WERI-Rb-1 (cell line): ENCODE measurements at places on chromosomes 7 and 10.

- DNase-seq, result no peak
These were observed 71.7 kb downstream of the LYZL2 start for GRCh38 chr10:30557884-30558283.

DNA sequence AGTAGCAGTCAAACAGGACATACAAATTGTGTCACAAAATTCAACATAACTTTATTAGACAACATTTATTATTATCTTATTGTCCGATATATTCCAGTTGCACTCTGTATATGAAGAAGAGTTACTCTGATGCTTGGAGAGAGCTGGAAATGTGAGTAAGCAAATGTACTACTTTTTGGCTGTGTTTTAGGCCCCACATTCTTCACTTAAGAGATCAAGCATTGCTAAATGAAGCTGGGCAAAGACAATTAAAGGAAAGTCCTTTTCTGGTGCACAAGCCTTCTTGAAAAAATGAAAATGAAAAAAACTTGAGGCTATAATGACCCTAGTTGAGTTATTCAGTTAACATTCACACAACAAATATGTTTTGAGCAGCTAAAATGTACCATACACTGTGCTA, 26.1 kb downstream of the MYPN start:
- DNase-seq, result no peak

DNA sequence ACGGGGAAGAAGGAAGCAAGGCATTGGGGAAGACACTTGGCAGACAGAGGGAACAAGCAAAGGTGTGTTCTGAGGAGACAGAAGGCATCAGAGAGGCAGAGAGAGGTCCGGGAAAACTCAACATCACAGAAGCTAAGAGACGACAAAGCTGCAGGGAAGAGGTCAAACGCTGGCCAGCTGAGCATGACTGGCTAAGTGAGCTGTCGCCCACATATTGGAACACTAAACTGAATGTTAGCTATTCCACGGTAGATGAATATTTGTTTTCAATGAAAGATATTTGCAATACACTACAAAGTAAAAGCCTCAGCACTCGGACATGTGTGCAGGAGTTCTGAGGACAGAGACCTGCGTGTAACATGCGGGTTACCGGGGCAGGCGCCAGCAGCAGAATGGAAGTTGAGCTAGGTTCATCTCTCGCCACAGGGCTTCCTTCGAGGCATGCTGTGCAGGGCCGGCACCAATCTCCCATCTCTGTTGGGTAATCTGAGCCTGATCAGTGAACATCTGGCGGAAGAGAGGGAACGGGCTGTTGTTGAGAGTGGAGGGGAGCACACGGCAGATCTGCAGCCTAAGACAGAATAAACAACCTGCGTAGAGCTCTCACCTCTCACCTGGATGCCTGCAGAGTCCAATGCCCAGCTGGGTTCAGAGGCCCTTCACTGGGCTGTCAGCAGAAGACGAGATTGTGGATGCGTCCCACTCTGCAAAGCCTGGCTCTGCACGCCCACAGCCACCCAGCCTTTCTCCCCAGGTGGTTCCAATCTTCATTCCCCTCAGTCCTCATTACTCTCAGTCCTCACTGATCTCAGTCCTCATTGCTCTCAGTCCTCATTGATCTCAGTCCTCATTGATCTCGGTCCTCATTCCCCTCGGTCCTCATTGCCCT, 35.9 kb downstream of the INSIG1 start:
- DNase-seq, result no peak

DNA sequence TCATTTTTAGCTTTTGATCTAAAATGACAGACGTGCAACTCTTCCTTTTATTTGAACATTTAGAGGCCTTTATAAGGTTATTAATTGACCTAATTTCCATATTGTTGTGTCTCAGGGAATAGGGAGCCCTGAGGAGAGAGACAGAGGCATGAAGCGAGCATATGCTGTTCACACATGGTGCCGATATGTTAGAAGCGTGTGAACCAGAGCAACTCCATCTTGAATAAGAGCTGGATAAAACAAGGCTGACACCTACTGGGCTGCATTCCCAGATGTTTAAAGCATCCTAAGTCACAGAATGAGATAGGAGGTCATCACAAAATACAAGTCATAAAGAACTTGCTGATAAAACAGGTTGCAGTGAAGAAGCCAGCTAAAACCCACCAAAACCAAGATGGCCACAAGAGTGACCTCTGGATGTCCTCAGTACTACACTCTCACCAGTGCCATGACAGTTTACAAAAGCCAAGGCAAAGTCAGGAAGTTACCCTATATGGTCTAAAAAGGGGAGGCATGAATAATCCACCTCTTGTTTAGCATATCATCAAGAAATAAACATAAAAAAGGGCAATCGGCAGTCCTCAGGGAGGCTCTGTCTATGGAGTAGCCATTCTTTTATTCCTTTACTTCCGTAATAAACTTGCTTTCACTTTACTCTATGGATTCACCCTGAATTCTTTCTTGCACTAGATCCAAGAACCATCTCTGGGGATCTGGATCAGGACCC, 80.1 kb downstream of the SEC61G start:
- no peak for DNase-seq

- DNase-seq, result no peak
These were observed 665.0 kb upstream of the FOXK1 start for GRCh38 chr7:4017081-4017480.
